ENCODE measurements at places on chromosomes 1 and 21.

DNA sequence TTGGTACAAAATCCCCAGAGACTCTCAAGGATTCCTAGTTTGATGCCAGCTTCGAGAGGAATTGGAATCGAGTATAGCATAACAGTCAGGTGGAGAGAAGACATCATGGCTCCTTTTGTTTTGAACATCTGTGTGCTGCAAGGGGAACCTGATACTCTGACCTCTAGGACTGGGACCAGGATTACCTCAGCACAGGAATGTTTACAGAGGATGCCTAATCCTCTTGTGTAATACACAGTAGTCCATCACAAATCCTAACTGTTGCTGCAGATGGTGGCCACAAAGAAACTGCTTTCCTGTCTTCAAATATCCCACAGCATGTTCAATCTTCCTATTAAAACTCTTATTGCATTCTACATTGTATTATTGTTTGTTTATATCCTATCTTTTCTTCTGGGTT lies 111.8 kb upstream of the PRMT6 start:
- DNase-seq: peak; percentile 47

DNA sequence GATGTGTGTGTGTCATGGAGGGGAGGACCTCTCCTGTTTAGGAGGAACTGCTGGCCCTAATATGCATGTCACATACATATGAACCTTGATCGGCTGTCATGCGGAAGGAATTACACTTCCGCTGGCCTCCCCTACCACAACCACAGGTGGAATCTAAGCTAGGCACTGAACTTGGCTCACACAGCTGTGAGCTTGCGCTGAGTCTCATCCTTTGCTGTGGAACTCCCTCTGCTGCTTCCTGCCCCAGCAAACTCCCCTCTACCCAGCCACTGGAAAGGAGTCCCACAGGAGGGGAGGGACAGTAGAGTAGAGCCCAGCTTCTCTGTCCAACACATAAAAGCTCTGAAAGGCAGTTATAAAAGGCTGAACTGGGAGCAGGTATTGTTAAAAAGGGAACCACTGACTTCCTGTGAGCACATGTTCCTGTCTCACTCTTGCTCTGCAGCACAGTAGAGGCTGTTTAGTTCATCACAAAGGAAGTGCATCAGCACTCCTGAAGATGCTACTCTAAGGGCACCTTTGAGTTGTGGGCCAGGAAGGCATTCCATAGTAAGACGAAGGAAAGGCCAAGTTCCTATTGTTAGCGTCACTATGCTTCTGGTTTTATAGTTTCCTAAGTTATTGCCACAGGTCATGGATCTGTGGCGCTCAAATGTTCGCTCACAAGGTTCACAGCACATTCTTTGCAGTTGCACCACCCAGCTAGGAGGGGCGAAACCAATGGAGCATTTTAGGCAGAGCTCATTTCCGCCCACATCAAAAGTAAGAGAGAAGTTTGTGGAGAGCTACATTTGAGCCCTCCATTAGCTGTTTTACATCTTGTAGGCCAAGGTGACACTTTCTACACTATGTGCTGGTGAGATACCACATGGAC lies 17.7 kb upstream of the PTPRC start:
- DNase-seq: no peak

GRCh38 chr1:187877220-187877619 lies 1048.5 kb downstream of the PLA2G4A start:
- DNase-seq: no peak

DNA sequence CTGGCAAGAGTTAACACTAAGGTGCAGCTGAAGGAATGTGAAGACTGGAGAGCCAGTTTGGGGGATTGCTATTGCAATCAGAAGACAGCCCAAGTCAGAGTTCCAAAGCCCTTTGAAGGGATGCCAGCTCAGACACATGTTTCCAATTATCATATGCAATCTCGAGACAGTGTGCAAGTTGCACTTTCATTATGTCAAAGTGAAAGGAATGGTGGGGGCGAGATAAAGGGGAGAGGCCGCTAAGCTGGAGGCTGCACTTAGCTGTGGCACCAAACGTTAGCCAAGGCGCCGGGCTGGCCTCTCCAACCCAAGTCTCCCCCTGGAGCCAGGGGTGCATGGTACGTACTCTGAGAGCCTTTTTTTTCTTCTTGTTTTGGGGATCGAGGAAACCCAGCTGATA lies 58.0 kb downstream of the NGF start:
- no peak for DNase-seq

- DNase-seq: no peak
These were observed 1.4 kb upstream of the CFH start for GRCh38 chr1:196650403-196650802.

DNA sequence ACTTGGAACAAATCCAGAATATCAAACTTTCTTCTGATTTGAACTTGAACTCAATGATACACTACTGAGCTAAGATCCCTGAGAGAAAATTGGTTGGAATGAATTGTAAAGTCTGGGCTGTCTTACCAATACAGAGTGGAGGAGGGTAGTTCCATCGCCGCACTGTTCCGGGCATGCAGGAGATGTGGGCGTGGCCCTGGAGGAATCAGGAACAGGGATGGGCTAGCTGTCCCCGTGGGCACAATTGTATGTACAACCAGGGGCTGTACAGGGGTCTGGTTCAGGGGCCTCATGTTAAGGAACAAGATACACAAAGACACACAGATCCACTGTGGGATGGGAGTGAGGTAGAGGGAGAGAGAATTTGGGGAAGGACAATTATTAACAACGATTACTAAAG lies 144.3 kb downstream of the ZSCAN20 start:
- no peak for DNase-seq

GRCh38 chr1:197691816-197692215 lies 83.5 kb downstream of the DENND1B start:
- no peak for DNase-seq

DNA sequence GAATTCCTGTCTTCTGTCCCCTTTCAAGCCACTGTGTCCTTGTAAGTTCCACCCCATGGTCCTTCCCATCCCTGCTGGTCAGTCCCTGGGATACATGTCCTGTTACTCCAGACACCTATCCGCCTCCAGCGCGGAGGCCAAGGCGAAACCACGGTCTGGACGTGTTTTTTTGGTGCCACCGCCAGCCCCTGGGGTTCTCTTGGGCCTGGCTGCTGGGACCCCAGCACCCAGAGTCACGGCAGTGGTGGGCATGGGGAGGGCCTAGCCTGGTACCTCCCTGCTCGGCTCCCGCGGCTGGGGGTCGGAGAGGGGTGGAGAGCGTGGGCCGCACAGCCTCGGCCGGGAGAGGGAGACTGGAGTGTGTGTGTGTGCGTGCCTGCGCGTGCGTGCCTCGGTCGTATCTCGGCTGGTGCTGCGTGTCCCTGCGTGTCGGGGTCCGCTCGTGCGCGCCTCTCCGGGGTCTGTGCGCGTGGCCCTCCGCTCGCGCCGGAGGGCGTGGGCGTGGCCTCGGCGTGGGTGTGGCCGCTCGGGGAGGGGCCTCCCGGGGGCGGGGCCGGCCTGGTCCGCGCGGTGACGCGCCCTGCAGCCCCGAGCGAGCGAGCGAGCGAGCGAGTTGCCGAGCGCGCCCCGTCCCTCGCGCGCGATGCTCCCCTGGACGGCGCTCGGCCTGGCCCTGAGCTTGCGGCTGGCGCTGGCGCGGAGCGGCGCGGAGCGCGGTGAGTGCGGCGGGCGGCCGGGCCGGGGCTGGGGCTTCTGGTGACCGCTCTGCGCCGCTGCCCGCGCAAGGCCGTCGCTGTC lies at the start of gene VWA1:
TSS of gene VWA1 (plus strand) at position 585 of the 798 bp plus-strand sequence. CDS start at position 644, 59 bp downstream.
- no peak for DNase-seq

DNA sequence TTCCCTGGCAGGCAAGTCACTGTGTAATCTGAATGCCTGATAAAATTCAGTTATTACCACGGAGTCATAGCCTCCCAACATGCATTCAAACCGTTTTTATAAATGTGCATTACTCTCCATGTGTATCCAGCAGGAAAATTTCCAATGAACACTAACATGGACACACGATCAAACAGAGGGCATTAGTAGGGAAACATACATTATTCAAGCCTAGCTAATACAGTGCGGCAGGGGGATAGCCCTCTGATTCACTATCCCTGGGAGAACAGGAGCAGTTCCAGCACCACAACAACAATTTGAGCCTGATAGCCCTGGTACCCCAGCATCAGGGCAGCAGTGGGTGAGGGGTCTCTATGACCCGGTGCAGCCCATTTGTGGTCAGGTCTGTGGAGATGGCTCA lies 35.8 kb upstream of the HMGB4 start:
- no peak for DNase-seq

DNA sequence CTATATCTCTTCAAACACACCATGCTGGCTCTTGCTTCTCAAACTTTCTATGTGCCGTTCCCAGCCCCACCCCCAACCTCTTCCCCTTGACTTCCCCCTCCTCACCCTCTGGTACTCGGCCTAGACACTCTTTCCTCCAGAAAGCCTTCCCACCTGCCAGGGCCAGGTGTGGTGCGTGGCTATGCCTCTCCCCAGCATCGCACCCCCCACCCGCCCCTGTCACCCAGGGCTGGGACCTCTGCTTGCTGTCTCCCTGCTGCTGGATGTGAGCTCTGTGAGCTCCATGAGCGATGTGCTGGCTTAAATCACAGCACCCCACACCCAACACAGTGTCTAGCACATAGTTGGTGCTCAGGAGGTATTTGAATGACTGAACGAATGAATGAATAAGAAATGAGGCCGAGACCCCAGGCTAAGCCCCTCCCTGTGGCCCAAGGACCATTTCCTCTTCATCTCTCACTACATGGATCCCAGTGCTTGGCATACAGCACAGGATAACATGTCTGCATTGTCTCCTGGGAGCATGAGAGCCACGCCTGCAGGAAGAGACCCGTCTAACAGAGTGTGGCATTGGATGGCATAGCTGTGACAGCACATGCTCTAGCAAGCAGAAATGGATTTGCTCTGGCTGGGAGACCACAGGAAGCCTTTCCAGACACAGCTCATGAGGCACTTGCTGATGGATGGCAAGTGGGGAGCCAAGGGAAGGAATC lies 19.7 kb downstream of the TNNT2 start:
- no peak for DNase-seq

DNA sequence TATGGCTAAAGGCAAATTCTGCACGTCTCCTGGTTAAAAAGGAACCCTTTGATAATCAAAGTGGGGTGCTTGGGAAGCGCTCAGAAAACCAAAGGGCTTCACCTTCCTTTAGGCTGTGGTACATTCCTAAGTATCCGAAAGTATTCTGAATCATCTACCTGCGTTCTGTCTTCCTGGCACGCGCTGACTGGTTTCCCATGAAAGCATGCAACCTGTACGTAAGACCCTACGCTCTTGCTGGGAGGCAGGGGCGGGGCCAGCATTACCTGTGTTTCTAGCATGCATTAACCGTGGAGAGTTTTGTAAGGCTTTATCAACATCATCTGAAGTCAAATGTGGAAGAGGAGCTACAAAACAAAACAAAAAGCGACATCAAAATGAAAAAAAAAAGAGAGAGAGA lies 96.0 kb downstream of the ERG start:
- DNase-seq: no peak
